ENCODE measurements at places on chromosomes 5 and 9. TPM values are rescaled to one million over a fixed set of nuclear protein-coding genes. Genes with fewer than 3 reads are reported as not detected.

- no peak for DNase-seq
Observed at GRCh38 chr5:15850939-15851341, 328.7 kb downstream of the MARCHF11 start.

- DNase-seq: no peak
Observed at GRCh38 chr5:180813420-180813819, 10.8 kb upstream of the MGAT1 start.

DNA sequence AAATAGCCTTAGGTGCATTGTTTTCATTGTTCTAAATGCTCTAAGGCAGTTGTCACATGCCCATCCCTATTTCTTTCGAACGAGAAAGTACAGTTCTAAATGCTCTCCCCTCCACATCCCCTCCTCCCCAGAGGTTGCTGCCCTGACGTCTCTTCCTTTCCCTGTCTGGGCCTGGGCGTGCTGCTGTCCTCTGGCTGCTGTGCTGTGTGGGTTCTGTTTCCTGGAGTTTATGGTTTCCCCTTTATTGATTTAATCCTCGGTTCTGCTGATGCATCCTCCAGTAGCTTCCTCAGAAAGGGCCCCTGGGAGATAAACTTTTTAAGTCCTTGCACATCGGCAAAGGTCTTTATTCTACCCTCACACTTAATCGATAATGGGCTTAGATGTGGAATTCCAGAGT, 48.8 kb downstream of the MVB12B start:
- peak; percentile 52 for DNase-seq

Gene CSF2
- total RNA-seq: not detected

Gene C7
- total RNA-seq: not detected

DNA sequence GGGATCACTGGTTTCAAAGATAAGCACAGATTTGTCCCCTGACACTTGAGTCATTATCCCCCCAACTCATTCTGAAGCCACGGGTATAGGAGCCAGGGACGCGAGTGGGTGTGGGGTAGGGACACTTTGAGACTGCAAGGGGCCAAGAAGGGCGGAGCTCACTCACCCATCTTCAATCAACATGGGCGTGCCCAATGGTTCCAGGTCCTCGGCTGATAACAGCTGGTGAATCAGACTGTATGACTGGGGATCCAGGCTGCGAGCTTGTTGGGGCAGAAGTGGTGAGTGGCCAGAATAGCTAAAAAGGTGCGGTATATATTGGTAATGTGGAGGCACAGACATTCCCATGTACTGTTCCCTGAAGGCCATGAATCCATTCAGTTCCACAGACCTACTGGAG, 30.7 kb upstream of the NR5A1 start:
- no peak for DNase-seq

Gene ADAMTS13
- 0.07 TPM for total RNA-seq

DNA sequence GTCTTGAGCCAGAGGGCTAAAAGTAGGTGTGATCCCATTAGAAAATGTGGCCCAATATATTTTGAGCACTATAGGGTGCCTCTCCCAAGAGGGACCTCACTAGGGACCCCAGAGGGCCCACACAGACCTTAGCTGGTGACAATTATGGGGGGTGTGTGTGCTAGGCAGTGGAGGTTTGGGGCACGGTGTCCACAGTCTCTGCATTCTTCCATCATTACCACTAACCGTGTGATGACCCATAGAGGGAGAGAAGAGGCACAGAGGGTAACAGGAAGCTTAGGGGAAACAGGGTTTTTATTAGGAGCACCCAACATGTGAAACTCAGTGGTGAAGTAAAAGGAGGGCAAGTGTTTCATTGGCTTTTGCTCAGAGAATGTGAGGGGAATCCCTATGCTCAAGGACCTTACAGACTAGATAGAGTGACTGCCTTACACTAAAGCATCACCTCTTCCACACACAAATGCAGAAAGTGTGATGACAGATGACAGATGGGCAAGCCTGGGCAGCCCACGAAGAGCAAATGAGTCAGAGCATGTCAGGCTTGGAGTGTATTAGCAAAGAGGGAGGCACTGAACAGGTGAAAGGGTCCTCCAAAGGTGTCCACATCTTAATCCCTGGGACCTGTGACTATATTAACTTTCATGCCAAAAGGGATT, 2.5 kb upstream of the ACTL7A start:
- peak; percentile 30 for DNase-seq

Gene RLN2
- not detected for total RNA-seq

Gene OTP
- not detected for total RNA-seq

Gene IFNA1
- not detected for total RNA-seq

DNA sequence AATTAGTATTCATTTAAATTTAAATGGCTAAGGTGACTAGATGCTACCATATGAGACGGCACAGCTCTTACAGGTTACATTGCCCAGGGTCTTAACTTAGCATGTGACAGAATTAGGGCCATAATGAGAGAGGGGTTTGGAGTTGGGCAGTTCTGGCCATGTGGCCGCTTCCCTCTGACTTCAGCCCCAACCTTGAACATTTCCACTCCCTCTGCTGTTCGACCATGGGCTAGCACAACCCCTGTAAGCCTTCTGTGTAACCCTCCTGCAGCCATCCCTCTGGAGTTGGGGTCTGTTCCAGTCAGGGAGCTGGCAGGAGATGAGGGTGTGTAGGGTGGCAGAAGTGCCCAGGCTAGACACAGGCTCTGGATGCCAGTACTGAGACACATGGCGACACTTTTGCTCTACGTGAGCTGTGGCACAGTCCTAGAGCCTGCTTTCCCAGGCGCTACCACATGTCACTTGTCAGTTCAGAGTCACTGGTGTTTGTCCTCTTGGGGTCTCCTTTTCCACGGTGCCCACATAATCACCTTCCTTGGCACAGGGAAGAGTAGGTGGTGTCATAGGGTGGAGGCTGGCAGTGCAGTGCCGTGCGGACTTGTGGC, 128.7 kb upstream of the PITX1 start:
- DNase-seq: no peak

DNA sequence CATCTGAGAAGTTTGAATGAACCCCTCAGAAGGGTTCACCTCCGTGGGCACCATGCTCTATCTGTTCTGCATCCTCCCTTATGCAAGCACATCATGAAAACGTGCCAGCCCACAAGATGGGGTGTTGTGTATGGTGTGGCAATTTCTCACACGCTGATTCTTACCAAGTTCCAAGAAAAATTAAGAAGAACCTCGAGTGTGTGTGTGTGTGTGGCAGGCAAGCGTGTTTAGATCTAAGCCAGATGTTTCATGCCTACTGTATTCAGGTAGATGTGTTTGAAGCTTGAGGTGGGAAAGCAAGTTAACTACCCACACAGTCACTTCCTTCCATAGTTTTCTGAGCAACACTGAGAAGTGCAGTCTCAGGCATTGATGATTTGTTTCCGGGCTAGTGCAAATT, 77.7 kb upstream of the GNA14 start:
- no peak for DNase-seq

DNA sequence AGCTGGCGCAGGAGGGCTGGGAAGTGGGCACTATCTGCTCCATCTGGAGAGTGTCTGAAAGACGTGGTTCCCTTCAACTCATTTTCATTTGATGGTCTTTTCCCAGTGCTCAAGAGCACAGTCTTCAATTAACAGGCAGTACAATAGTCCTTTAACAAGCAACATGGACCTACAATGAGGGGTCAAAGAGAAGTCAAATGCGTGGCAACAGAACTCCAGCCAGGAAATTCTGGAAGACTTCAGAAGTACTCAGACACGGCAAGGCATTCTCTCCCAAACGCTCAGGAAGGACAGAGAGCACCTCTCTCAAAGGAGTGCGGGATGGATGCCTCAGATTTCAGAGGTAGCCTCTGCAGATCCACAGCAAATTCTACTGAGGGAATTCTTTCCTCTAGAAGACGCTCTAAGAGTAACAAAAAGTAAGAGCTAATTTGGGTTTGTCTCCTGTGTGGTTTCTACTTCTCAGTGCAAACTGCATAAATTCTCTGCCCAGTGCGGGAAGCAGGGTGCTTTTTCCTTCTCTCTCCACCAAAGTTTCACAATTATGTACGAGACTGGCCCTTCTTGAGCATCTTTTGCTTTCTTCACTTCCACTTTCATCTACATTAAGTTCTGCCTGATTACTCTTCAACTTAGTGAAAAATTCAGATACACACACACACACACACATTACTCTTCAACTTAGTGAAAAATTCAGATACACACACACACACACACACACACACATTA, 56.4 kb downstream of the LHFPL2 start:
- no peak for DNase-seq

DNA sequence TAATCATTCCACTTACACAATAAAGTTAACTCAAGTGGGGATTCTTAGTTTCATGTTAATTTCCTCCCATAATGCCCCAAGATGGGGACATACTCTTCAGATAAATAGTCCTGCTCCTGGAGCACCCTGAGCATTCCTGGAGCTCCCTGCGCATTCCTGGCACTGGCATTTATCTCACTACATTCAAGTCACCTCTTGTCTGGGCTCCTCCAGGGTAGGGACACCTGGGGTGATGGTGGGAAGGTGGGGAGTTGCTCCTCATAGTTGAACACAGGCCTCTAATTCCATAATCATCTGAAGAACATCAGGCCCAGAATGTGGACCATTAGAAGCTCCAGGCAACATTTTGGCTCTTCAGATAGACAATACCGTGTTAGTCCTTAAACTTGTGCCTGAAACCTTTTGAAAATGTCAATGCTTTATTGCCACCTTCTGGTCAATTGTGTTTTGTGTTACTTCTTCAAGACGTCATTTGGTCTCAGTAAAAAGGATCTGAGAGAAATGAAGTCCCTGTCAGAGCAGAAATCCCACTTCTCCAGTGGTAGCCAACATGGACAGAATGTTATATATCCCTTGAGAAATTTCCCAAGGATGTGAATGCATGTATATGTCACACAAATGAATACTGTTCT, 14.2 kb upstream of the AGGF1 start:
- DNase-seq: peak; percentile 57

DNA sequence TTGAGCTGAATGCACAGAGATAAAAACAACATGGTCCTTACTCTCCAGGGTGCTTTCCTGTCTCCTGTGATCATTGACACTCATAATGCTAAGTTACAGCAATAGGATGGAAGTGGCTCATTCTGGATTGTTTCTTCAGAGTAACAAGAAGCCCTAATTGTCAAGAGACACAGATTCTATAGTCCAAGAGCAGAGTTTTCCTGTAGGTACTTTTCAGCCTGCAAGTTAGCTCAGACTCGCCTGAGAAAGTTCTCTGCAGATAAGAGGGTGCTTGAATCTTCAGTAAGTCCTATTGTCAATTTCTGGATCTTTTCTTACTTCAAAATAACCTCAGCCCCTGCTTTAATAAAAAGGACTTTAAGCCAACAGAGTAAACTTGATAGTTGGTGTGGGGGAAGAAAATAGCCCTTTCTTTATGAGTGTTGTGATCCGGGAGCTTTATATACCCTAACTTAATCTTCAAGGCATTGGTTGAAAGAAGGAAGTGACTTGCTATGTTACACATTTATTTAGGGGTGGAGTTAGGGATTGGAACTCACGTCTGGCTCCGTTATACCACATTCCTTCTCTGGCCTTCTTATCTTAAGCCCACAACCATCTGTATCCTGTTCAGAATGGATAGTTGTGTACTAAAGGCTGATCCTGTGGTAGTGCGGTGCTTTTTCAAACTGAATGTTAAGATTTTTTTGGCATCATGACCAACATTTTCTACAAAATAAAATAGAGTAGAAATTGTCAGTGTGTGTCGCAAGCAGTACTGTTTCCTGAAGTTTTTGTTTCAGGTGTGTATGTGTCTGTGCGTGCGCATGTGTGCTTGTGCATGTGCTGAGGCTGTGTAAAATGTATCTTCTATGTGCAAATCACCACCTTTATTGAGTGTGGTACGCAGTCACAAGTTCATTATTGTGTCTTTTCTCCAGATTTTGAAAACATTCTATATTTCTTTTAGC, 173.9 kb downstream of the WDR70 start:
- DNase-seq: peak; percentile 46

Gene IL4
- total RNA-seq: not detected

DNA sequence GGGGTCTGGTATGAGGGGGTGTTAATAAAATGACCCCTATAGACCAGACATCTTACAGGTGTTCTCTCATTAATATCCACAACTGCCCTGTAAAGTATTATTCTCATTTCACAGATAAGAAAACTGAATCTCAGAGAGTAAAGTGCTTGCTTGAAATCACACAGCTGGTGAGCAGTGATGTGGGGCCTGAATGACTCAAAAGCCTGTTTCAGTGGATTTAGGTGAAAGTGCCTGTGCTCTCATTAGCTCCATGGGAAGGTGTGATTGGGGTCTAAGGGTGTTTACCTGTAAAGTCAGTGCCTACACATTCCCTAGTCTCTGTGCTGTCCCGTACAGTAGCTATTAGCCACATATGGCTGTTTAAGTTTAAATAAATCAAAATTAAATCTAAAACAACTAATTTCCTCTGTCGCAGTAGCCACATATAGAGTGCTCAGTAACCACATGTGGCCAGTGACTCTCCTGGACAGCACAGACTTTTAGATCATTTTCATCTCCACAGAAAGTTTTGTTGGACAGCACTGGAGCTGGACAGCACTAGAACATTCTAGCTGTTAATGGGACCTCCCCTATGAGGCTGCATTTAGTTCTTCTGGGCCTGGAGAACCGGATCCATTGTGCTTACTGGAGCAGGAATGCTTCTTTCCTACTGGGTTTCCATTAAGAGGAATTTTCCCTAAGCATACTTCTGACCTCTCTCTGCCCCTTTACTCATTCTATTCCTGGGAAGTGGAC, 52.5 kb upstream of the SEMA6A start:
- no peak for DNase-seq

DNA sequence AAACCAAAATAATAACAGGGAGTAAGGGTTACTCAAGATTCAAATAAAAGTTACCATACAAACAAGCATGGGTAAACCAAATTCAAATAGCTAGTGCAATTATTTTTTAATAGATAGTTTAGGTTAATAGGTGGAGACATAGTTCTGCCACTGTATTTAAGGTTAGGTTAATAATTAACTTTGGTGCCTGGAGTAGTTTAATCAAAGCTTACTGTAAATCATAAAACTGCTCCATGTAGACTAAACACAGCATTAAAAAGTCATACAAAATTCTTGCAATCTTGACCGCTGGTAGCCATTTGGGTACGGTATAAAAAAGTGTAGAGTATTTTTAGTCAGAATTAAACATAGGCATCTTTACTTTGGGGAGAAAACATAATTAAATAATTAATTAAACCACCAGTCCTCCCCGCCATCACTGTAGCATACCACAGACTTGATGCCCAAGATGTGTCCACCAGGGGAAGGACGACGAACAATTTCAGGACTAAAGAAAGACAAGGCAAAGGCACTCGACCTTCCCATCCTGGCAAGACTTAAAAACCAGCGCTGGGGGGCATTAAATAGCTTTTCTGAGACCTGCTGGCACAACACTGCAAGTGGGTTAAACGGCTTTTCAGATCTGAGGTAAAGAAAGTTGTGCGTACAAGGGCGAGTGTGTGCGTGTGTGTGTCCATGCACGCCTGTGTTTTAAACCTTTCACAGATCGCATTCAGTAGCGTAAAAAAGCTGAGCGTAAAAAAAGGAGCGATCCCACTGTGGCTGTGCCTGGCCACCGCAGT, 2.9 kb downstream of the SEMA6A start:
- no peak for DNase-seq

Gene ADAMTS12
- 0.10 TPM for total RNA-seq

DNA sequence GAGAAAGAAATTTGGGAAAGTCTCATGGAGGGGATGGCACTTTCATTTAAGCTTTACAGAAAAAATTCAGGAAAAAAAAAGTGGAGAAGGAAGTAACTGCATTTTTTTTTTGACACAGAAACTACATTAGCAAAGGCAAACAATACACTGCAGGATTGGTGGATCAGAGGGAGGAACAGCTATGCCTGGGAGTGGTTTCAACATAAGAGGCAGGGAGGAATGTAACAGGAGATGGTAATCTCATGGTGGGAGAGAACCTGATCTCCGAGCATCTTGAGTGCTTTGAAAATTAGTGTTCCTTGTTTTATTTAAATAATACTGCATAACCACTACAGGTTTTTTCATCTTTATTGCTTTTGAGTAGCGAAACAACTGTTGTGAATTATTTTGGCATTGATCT, 249.4 kb downstream of the FAM170A start:
- DNase-seq: peak; percentile 8

Gene DAP
- 37.0 TPM for total RNA-seq
